ENCODE measurements at places on chromosomes 16 and 17. TPM values are rescaled to one million over a fixed set of nuclear protein-coding genes. Genes with fewer than 3 reads are reported as not detected.

Gene CD300LB
- not detected for total RNA-seq

Gene DHX58
- total RNA-seq = 3.5 TPM

Gene JMJD8
- 76.4 TPM for total RNA-seq

Gene FBRS
- 16.5 TPM for total RNA-seq

Gene MPP3
- total RNA-seq = 36.2 TPM

Gene PTX4
- total RNA-seq = 0.24 TPM

Gene CBX4
- 24.3 TPM for total RNA-seq

DNA sequence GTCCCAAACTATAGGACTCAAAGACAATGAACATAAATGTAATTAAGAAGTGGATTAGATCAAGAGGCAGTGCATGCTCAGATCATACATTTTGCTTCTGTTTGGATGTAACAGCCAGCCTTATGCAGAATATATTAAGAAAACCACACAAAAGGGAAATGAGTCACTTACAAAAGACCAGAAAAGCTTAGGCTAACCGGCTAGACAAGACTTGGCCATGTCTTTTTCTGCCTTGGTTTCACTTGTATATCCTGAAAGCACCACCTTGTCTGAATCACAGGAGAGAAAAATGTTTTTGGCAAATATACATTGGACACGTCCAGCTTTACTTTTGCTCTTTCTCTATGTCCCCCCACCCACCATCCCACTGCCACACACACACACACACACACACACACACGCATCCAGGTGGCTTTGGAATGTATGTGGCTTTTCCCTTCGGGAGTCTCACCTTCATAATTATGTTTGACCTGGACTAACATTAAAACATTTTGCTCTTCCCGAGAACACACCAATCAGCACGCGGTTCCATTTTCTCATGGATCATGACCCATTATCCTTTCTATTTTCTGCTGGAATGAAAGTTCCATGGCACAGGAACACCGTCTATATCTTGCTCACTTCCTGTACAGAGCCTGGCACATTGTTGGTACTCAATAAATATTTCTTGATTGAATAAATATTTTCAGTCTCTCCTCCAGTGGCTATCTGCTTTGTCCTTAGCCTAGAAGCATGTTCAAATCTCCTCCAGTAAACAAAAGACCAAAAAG, 64.6 kb downstream of the CDK5R1 start:
- H3K27ac ChIP-seq = no peak overlapping the region
- H3K27me3 ChIP-seq = no peaks in the 10 kb centered on the region
- no peak overlapping the region for H3K4me3 ChIP-seq
- H3K36me3 ChIP-seq = no peaks in the 10 kb centered on the region

DNA sequence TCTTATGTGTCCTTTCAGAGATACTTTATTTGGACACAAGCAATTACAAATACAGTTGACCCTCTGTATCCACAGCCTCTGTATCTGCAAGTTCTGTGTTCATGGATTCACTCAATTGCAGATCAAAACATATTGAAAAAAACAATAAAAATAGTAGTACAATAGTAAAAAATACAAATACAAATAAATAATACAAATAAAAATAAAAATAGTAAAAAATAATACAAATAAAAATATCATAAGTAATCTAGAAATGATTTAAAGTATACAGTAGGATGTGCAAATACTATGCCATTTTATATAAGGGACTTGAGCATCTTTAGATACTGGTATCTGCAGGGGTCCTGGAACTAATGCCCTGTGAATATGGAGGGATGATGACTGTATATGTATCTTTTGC, 47.4 kb upstream of the WSB1 start:
- H3K4me1 ChIP-seq = peaks cover 49% of the 10 kb centered on the region
- H3K27ac ChIP-seq = peak overlapping the region; percentile 83
- no peak overlapping the region for H3K4me3 ChIP-seq
- H3K27me3 ChIP-seq = no peaks in the 10 kb centered on the region
- DNase-seq = no peak

GRCh38 chr16:83819361-83819760, 11.6 kb downstream of the HSBP1 start:
- H3K36me3 ChIP-seq = no peaks in the 10 kb centered on the region
- H3K4me1 ChIP-seq = peaks cover 7% of the 10 kb centered on the region
- H3K27me3 ChIP-seq = no peaks in the 10 kb centered on the region

- H3K4me3 ChIP-seq = no peak overlapping the region
- DNase-seq = no peak
- H3K27ac ChIP-seq = no peak overlapping the region
- no peaks in the 10 kb centered on the region for H3K27me3 ChIP-seq
- no peaks in the 10 kb centered on the region for H3K36me3 ChIP-seq
These were observed 1007.5 kb upstream of the EEF2KMT start for GRCh38 chr16:6105115-6105514.

Measured in right atrium auricular region (tissue), 2 donors.